ENCODE measurements at places on chromosomes 13 and 19. TPM values are rescaled to one million over a fixed set of nuclear protein-coding genes. Genes with fewer than 3 reads are reported as not detected.

The CIRBP gene
- total RNA-seq = 104 TPM

The CACNG7 gene
- not detected for total RNA-seq

The JAK3 gene
- total RNA-seq = 3.2 TPM

The ENOX1 gene
- total RNA-seq = 8.0 TPM
